ENCODE measurements at places on chromosomes 5 and 9.

GRCh38 chr5:130227699-130228098 lies 323.4 kb downstream of the CHSY3 start:
- no peak for DNase-seq

DNA sequence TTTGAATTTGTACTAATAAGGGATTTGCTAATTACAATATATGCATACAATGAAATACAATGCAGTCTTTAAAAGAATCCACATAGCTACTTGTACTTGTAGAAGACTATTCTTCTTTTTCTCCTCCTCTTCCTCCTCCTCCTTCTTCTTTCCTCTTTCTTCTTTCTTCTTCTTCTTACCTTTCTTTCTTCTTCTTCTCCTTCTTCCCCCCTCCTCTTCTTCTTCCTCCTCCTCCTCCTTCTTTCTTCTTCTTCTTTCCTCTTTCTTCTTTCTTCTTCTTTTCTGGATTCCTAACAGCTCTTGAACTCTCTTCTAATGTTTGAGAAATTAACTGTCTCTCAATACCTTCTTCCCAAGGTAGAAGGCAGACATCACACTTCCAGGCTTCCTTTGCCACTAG lies 29.3 kb upstream of the FSTL4 start:
- DNase-seq: no peak

DNA sequence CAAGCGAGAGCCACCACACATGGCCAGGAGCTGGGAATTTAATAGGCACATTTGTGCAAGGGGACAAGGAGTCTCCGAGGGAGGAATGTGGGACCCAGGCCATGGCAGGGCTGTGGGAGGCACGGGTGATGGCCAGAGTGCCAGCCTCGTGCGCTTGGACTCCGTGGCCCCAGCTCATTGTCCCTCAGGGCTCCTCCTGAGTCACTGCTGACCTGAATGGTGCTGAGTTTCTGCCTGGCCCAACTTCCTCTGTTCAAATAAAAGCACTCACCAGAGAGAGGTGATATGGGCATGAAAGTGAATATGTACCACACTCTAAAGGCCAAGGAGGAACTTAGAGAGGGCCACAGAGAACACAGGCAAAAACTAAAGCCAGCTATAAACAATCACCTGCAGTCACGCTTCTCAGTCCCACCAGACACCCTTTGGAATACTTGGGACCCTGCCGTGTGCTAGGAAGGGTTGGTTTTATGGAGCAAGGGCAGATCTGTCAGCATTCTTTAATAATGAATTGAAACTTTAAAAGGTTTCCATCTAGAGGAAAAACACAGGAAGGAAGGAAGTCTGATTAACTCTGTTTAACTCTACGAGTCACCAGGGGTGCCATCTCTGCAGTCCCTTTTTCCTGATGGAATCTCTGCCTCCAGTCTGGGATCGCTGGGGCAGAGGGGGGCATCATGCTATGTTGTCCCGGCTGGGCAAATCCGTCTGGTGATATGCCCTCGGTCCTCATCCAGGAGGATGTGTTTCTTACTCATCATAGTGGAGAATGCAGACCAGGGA lies 25.1 kb upstream of the UBE2QL1 start:
- no peak for DNase-seq

DNA sequence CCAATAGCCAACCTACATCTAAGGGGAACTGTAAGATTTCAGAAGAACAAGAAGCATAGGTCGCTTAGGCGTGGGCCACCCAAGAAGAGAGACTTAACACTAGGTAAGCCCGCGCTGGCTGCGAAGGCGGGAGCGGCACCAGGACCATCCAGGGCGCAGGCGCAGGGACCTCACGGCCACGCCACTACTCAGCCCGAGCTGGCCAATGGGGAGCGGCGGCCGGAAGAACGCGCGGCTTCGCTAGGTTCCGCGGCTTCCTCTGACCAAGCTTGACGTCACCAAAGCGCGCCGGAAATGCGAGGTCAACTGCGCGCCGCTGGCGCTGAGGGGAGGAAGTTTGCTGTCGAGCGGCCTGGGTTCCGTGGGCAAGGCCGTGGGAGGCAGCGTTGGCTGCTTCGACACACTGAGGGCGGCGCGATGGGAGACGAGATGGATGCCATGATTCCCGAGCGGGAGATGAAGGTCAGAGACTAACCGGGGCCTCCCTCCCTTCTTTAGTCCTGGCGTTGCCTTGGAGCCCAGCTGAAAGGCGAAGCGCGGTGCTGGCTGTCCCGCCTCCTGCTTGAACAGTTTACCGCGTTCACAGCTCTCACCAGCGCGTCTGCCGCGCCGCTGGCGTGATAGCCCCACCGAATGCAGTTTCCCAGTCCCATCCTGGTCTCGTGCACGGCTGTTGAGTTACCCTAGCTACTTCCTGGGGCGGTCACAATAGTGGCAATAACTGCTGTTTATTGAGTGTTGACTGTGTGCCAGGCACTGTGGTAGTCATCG lies at the start of gene NUP214:
NUP214 (plus strand) TSS at position 299 of the 771 bp plus-strand sequence; CDS start at position 418, 119 bp downstream.
- peak; percentile 97 for DNase-seq

- DNase-seq: no peak
Observed at GRCh38 chr5:175211956-175212756, 231.8 kb downstream of the DRD1 start.

DNA sequence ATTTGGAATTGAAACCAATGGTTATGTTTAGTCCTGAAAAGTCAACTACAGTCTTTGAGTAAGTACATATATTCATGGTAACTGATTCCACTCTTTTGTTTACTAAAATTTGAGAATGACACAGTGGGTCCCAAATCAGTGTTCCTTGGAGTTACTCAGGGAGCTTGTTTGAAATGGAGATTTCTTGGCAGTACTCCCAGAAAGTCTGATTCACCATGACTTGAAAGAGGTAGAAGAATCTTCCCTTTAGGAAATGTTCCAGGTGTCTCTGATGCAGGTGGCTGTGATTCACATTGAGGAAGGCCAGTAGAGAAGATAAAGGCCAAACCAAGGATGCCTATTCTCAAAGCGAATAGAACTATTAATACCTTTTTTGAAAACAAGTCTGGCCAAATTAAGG lies 1078.3 kb downstream of the CDH12 start:
- no peak for DNase-seq

DNA sequence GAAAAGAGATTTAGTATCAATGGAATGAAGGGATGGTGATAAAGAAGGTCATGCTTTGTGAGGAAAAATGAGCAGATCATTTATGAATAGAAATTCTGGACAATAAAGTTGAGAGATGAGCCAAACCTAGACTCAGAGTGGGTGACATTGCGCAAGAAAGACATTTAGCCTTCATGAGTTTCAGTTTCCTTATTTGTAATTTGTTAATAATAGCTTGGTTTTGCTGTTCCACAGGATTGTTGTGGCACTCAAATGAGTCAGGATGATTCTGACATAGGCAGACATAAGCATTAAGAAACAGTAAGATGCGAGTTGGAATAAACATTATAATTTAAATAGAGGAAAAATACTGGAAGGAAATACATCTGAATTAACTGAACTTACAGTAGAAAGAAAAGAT lies 34.8 kb downstream of the ITGA2 start:
- DNase-seq: no peak

- DNase-seq: no peak
Observed at GRCh38 chr5:126677121-126677520, 76.4 kb downstream of the PHAX start.

- no peak for DNase-seq
Observed at GRCh38 chr9:22053178-22053577, 44.1 kb upstream of the CDKN2B start.

- DNase-seq: no peak
Observed at GRCh38 chr5:72878854-72879253, 62.4 kb downstream of the TNPO1 start.

- DNase-seq: no peak
Observed at GRCh38 chr5:68027519-68027918, 188.0 kb upstream of the PIK3R1 start.

- peak; percentile 27 for DNase-seq
Observed at GRCh38 chr9:83978992-83979811, 813 bp downstream of the HNRNPK start.

DNA sequence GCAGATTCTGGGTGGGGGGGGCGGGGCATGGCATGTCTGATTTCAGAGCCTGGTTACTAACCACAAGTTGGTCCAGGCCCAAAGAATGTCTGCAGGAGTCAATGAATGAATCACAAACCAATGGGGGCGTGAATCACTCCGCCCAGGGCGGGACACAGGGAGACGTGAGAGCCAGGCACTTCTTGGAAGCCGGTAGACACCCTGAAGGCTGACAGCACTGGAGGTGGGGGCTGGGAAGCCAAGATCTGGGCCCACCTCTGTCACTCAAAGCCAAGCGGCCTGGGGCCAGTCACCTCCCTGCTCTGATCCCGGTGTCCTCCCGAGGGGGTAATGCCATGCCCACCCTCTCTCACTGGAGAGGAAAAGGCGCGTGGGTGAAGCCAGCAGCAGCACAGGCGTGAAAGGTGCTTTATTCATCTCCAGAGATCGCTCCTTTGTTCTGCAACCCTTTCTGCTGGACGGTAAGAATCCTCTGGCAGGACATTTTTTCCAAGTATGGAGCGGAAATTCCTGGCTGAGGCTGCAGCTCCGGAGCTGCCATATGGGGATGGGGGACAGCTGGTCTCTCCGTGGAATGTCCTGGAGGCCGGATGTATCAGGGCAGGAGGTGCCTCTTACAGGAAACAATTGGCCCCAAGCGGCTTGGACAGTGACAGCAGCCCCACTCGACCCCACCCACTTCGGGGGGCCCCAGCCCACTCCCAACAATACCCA lies 85.0 kb downstream of the STK10 start:
- no peak for DNase-seq

GRCh38 chr9:137606005-137606621 lies 627 bp downstream of the ARRDC1 start:
- no peak for DNase-seq
